Brain (organoid and tissue), 16 donors: ENCODE measurements at places on chromosomes 3 and 15.

DNA sequence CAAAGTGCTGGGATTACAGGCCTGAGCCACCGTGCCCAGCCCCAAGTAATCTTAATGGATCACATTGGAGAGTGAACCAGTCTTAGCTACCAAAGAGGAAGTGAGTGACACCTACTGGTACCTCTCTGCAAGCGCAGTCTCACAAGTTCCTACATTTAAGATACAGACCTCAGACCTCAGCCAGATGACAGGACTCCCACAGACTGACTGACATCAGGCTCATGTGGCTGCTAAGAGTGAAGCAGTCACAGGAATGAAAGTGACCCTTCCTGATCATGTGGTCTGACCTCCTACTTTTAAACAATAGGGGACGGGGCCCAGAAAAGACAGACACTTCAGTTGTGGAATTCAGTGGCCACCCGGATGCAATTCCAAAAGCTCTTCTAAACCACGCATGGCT lies 36.3 kb upstream of the GNB5 start:
- DNase-seq: peak; percentile 88

- DNase-seq: peak; percentile 3
These were observed 74.4 kb upstream of the MDFIC2 start for GRCh38 chr3:70386846-70387245.

- DNase-seq: no peak
These were observed 2.5 kb downstream of the EEFSEC start for GRCh38 chr3:128155616-128156360.

- DNase-seq: no peak
These were observed 60.5 kb downstream of the TOP2B start for GRCh38 chr3:25604107-25604805.

DNA sequence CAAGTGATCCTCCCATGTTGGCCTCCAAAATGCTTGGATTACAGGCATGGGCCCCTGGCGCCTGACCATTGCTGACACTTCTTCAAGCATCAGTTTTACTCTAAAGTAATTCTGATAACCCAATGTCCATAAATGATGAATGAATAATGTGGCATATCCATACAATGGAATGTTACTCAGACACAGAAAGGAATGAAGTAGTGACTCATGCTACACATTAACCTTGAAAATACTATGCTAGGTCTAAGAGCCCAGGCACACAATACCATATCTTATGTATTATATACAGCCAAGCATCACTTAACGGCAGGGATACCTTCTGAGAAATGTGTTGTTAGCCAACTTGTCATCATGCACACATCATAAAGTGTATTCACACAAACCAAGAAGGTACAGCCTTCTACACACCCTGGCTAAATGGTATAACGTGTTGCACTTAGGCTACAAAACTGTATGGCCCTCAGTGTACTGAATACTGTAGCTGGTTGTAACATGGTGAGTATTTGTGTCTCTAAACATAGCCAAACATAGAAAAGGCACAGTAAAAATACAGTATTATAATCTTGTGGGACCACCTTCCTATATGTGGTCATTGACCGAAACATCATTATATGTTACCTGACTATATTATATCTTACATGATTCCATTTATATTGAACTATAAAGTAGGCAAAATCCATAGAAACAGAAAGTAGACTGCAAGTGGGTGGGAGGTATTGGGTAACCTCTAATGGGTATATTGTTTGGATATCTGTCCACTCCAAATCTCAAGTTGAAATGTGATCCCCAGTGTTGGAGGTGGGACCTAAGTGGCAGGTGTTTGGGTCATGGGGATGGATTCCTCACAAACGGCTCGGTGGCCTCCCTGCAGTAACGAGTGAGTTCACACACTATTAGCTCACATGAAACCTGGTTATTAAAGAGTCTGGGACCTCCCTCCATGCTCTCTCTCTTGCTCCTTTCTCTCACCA lies 31.4 kb downstream of the MKRN2 start:
- DNase-seq: no peak
